ENCODE measurements at places on chromosomes 3 and 15.

DNA sequence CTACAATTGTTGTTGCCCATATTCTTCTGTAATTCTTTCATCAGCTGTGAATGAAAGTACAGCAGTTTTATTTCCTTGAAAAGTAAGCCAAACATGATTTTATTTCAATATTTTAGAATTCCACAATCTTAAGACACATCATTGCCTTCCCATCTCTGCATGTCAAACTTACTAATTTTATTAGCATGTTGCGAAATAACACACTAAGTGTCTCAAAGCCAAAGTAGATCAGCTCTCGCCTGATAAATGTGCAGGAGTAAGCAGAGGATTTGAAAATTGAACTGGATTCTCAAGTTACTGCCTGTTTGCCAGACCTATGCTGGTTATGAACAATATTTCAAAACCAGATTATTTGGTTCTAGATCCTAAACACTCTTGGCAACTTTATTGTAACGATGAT, 25.7 kb downstream of the TGFBR2 start:
- no peak for DNase-seq

GRCh38 chr3:15934389-15935195, 136.8 kb upstream of the ANKRD28 start:
- no peak for DNase-seq

DNA sequence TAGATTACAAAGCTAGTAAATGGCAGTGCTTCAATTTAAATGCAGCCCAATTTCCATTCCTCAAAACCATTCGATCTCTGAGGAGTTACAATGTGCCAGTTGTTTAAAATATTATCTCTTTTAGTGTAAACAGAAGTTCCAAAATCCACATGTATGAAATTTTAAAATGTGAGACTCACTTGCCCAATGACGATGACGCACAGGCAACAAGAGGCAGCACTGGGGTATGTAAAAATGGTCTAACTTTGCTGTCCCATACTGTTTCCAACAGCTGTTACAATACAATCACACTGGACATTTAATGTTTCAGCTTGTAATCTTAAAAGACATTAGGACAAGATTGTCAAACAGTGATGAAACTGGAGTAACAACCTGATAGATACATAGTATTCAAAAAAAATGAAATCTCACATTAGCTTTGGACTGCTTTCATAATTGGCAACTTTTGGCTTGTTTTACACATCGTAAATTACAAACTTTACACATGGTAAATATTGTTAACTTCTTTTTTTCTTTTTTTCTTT, 12.2 kb downstream of the SLTM start:
- no peak for DNase-seq

DNA sequence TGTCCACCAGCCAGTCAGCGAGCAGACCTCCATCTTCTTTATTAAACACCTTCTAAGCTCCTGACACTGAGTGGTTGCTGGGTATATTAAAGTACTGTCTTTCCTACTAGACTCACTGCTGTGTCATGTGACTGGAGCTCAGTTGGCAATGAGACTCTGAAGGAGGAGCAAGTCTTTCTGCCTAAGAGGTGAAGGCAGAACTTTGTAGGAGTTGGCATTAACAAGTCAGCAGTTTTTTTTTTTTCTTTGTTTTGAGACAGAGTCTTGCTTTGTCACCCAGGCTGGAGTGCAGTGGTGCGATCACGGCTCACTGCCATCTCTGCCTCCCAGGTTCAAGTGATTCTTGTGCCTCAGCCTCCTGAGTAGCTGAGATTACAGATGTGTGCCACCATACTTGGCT, 62.2 kb downstream of the ABHD5 start:
- no peak for DNase-seq

- DNase-seq, result no peak
Measured at GRCh38 chr3:55416331-55416821, 70.7 kb downstream of the WNT5A start.

DNA sequence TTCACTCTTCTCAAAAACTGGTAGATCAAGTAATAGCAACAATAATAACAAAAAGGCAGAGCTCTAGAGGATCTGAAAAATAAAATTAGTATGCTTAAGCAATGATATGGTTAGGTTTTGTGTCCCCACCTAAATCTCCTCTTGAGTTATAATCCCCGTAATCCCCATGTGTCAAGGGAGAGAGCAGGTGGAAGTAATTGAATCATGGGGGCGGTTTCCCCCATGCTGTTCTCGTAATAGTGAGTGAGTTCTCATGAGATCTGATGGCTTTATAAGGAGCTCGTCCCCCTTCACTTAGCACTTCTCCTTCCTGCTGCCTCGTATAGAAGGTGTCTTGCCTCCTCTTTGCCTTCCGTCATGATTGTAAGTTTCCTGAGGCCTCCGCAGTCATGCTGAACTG, 60.2 kb upstream of the ABHD2 start:
- DNase-seq, result no peak

GRCh38 chr15:65804252-65804931, 12.3 kb upstream of the DENND4A start:
- no peak for DNase-seq

DNA sequence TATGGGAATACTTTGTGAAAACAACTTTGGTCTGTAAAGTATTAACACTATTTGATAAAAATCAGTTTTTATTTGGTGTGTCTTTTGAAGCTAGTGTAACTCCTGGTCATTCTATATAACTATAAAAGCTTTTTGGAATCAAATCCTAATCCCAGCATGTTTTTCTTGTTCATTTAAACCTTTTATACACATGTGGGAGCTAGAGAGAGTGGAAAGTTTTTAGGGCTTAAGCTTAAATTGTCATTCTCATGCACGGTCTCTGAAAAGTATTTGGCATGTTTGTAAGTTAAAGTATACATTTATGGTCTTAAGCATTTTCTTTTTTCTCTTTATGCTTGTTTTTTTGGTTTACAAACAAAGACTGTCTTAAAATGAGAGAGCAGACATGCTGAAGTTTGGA, 83.4 kb upstream of the RARB start:
- DNase-seq, result no peak

DNA sequence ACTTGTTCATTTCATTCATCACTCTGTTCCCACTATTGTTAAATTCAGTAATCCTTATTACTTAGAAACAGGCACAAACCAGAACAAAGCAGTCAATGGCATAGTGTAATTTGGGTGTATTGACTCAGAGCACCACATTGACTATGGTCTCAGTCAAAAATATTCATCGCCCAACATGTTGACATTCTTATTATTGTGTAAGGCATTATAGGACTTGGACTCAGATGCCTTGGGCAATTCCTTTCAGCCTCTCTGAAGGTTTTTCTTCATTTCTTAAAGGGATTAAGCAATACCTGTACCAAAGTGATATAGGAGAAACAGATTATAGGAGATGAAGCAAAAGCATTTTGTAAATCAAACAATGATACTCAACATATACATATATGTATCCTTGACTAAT, 114.7 kb upstream of the BHLHE40 start:
- no peak for DNase-seq

- DNase-seq, result no peak
Measured at GRCh38 chr3:192812743-192813383, 85.5 kb upstream of the FGF12 start.

GRCh38 chr15:92294759-92295158, 98.9 kb upstream of the ST8SIA2 start:
- no peak for DNase-seq

DNA sequence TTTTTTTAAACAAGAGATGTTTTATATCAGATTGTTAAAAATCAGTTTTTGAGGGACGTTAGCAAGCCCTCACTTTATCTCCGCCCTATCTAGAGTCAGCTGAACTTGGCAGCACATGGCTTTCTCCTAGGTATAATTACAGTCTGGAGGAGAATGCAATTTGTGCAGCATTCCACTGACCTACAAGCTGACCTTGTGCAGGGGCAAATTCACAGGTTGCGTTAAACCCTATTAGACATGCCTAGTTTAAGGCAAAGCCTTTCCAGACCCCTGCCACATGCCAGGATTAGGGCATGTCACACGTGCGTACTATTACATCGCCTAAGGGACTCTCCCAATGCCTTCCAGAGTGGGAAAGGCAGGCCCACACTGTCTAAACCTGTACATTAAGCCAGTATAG, 224.0 kb downstream of the GREM1 start:
- DNase-seq, result no peak
